ENCODE measurements at places on chromosomes 2 and 18.

- DNase-seq, result no peak
Observed at GRCh38 chr18:63648241-63648640, 4.2 kb upstream of the SERPINB4 start.

DNA sequence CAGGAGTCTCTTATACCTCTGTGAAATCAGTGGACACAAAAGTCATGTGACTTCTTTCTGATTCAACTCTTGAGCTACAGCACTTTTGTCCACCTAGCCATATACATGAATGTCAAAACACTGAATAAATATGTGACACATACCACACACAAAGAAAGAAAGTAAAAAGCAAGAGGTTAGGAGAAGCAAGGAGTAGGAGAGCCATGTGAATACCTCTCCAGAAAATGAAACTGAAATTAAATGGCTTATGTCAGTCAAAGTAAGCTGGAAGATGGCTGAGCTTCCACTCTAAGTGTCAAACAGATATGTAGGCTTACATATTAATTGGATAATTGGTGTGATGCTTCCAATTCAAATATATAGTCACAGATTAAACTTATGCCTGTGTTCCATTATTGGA, 1050.5 kb downstream of the BCL11A start:
- no peak for DNase-seq

GRCh38 chr2:183868707-183869106, 729.6 kb upstream of the ZNF804A start:
- DNase-seq, result no peak

DNA sequence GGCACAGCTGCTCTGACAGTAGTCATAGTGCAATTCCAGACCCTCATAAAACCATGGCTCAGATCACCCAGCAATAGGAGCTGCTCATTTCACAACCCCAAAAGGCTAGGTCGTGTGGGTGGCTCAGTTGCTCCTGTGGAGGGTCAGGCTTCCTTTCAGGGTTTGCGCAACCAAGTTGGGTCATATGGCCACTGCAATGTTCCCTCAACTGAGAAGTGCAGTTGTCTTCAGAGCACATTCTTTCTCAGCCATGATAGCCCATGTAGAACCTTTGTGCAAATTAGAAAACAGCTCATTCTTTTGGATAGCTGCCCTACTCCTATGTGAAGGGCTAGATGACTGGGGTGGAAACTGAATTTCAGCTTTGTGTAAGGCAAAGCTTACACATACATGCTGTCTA, 3.2 kb downstream of the SERPINB13 start:
- DNase-seq, result no peak

DNA sequence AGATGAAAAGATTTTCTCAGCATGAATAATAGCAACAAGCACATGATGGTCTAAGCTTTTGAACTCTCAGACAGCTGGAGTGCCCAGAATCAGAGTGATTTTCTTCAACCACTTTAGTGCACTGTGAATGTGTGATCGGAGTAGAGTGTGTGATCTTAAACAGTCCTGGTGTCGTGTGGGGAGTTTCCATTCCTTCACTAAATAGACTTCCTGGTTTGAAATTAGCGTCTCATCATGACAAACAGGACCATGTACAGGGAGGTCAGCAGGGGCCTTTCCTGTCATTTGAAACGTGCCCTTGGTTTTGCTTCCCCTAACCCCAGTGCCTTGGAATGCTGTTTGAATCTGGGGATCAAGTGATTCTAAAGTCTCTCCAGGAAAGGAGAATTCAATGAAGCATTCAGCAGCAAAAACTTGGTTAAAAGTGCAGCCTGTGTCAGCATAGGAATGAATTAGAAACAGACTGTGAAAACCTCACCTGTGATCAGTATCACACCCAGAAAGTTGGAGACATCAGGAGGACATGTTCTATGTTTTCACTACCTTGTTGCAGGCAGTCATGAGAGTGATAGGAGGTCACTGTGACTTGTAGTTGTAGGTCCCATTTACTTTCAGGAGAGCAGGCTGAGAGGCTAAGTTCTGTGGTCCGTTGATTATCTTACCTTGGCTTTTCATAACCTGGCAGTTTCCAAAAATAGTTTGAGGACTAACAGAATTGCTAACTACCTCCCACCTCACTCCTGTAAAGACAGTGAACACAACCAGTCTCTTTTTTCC, 400.3 kb downstream of the MTX2 start:
- no peak for DNase-seq

GRCh38 chr2:205640716-205641115, 41.6 kb upstream of the NRP2 start:
- DNase-seq, result no peak

- no peak for DNase-seq
Observed at GRCh38 chr2:181790716-181791649, 100.5 kb upstream of the ITPRID2 start.

- DNase-seq, result no peak
Observed at GRCh38 chr2:135885709-135886108, 9.5 kb upstream of the MCM6 start.

GRCh38 chr18:44824884-44825283, 144.2 kb downstream of the SETBP1 start:
- no peak for DNase-seq

DNA sequence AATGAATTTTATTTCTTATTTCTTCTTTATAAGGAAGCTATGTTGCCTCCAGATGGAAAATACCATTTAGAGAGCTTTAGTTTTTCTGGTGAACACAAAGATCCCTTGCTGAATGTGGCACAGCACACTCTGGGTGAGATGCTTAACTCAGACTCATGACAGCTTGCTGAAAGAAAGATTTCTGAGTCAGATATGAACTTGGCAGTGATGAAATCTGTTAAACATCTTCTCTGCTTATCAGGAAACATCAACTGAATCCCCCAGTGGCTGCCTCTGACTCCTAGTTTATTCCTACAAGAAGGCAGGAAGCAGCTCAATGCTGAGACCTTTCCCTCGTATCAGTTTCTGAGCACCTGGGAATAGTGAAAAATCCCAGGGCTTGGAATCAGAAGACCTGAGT, 162.8 kb downstream of the OSR1 start:
- DNase-seq, result no peak

GRCh38 chr18:75057169-75057960, 151.6 kb downstream of the PTGR3 start:
- no peak for DNase-seq

GRCh38 chr2:74497777-74498499, 1.5 kb downstream of the LBX2 start:
- DNase-seq, result no peak

GRCh38 chr2:48860380-48860779, 104.9 kb upstream of the LHCGR start:
- no peak for DNase-seq

GRCh38 chr2:23235292-23235691, 149.7 kb upstream of the KLHL29 start:
- no peak for DNase-seq

GRCh38 chr2:31219131-31219969, 2.0 kb upstream of the CAPN14 start:
- DNase-seq, result no peak

GRCh38 chr2:30971231-30972025, 164.2 kb upstream of the CAPN13 start:
- DNase-seq, result no peak

DNA sequence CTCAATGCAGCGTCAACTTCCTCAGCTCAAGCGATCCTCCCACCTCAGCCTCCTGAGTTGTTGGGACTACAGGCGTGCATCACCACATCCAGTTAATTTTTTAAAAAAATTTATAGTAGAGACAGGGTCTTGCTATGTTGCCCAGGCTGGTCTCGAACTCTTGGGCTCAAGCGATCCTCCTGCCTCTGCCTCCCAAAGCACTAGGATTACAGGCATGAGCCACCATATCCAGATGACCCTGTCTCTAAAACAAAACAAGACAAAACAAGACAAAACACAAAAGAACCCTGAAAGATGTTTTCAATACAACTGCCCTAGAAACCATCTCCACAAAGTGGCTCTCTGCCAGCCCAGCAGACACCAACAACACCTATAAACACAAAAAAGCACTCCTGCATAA, 31.4 kb downstream of the ANKRD29 start:
- DNase-seq, result no peak

- no peak for DNase-seq
Observed at GRCh38 chr2:112472547-112473263, 9.3 kb upstream of the TTL start.

- no peak for DNase-seq
Observed at GRCh38 chr2:110101280-110101844, 14.3 kb downstream of the MALL start.

GRCh38 chr2:177241711-177242120, 22.8 kb downstream of the NFE2L2 start:
- DNase-seq, result no peak

GRCh38 chr2:45993476-45993991, 303.7 kb upstream of the EPAS1 start:
- DNase-seq, result peak; percentile 29

GRCh38 chr2:172623249-172623965, 67.5 kb downstream of the PDK1 start:
- DNase-seq, result no peak

- DNase-seq, result no peak
Observed at GRCh38 chr18:68447286-68447685, 267.6 kb downstream of the TMX3 start.

GRCh38 chr2:44578471-44579093, 216.8 kb downstream of the CAMKMT start:
- no peak for DNase-seq

- peak; percentile 27 for DNase-seq
Observed at GRCh38 chr2:73285159-73285739, 971 bp upstream of the FBXO41 start.

DNA sequence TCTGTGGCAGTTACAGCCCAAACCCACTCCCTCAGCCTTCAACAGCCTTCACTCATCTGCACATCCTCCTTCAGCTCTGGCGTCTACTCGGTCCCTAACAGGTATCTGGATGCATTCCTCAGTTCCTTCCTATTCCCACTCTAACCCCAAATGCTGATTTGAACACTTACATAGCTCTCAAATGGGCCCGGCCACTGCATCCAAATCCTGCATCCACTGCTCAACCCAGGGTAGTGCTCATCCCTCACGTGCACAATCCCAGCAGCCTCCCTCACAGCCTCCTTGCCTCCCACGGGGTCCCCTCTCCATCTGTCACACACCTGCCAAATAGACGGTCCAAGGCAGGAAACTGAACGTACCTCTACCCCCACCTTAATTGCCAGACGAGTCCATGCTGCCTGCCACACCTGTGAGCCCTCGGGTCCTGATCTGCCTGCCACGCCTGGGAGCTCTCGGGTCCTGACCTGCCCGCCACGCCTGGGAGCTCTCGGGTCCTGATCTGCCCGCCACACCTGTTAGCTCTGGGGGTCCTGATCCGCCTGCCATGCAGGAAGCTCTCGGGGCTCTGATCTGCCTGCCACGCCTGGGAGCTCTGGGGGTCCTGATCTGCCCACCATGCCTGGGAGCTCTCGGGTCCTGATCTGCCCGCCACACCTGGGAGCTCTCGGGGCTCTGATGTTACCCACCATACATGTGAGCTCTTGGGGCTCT, 9.9 kb downstream of the OR6B3 start:
- DNase-seq, result no peak

DNA sequence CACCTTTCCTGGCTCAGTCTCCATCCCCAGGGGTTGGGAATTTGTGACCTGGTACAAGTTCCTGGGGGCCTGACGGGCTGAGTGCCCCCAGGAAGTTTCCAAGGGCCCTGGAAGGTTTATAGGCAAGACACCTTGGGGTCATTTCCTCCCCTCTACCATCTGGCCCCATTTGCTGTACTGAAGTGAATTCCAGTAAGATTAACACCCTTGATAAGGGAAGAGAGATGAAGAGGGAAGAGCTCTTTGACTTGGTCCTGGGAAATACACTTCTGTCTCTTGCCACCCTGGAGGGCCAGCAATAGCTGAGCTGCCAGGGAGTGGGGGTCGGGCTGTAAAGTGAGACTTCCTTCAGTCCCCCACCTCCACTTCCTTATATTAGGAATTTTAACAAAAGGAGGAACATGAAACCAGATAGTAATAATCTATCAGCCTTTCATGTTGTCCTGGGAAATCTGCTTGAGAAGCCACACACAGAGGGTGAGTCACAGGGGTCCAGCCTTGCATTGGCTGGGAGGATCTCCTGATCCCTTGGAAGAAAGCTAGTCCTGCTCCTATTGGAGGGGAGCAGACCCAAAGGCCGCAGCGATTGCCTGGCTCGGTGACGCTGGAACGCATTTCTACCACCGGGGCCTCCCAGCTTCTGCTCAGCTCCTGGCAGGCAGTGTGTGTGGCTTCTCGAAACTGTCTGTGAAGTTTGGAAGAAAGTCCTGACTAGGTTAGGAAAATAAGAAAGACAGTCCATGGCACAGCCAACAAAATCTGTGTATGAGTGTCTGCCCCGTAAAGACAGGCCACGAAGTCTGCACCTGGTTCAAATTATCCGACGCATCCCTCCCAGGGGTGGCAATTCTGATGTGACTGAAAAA, 87.3 kb downstream of the ACAA2 start:
- no peak for DNase-seq

GRCh38 chr2:177211169-177211568, 1.4 kb upstream of the HNRNPA3 start:
- no peak for DNase-seq

All from activated T-cell treated with anti-CD3 and anti-CD28 coated beads, Interleukin-2, amount 50 U/mL, for 1 hour (primary cell).